T-helper 17 cell (primary cell): ENCODE measurements at places on chromosomes 4 and X.

- DNase-seq, result no peak
Observed at GRCh38 chrX:31007321-31007720, 64.5 kb downstream of the FTHL17 start.

DNA sequence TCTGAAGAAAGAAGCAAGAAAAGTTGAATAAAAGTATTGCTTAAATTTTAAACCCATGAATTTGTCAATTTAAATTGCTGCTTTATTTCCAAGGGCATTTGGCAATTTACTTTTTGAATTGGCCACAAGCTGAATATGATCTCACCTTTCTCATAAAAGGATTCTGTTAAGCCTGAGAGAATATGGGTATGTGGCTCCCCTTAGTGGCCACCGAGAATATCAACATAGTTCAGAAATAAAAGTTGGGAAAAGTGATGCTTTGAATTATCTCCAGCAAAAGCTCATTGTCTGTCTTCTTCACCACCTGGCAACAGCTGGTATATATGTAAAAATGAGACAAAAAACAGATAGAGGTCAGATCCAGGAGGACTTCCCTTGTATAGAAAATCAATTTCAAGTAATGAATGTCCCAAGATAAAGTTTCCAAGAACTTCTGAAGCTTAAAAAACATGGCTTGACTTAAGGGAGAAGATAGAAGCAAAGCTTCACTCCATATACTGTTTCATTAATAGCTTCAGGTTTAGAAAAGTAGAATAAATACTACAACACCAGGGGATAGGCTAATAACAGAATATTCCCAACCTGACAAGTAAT, 290.7 kb upstream of the FAM241A start:
- DNase-seq, result no peak

- DNase-seq, result no peak
Observed at GRCh38 chrX:39195156-39195555, 393.9 kb downstream of the MID1IP1 start.

- no peak for DNase-seq
Observed at GRCh38 chr4:123545667-123546572, 149.3 kb downstream of the SPRY1 start.

- no peak for DNase-seq
Observed at GRCh38 chr4:44670506-44671199, 7.6 kb upstream of the GUF1 start.

DNA sequence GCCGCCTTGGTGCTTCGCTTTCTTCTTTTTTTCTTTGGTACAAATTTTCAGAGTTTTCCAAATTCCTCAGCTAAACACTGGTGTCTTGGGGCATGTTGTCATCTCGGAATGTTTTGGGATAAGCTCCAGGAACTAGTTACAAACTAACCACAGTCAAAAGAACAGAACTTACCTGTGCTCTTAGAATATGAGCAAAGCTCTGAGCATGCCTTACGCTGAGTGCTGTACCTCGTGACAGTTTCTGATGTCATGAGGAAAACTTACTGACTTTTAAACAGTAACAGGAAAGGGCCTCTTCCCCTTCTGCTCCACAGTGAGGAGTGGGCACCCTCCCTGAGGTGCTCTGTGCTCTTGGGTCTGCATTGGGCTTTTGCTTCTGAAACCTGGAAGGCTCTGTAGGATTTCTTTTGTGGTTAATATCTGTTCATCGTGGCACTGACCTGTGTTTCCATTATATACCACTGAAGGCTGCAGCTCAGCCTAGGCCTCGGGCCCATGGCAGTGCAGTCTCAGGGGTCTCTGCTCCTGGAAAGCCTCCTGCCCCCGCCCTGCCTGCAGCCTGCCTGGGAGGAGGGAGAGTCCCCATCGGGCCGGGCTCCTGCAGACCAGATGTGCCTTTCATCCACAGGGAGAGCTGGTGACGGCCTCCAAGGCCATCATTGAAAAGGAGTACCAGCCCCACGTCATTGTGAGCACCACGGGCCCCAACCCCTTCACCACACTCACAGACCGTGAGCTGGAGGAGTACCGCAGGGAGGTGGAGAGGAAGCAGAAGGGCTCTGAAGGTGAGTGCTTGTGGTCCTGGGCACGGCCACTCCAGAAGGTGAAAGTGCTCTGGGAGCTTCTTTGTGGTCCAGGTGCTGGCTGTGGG, 48.7 kb downstream of the NOP14 start:
- no peak for DNase-seq

DNA sequence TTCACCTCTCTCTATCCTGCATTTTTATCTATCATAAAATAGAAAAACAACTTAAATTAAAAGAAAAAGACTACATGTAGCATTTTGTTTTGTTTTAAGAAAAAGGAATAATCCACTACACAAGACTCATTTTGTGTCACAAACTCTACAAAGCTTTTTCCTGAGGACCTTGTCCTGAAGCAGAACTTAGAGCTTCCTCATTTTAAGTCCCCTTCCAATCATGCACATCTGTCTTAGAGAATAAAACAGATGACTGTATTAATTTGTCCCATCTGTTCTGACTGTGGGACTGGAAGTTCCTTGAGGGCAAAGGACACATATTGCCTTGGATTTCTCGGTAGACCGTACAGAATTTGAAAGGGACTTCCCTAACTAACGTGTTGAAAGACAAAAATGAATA, 218.5 kb downstream of the COL25A1 start:
- DNase-seq, result no peak

- no peak for DNase-seq
Observed at GRCh38 chr4:151169900-151170299, 70.5 kb downstream of the RPS3A start.

GRCh38 chr4:37601531-37601930, 84.6 kb downstream of the RELL1 start:
- no peak for DNase-seq

DNA sequence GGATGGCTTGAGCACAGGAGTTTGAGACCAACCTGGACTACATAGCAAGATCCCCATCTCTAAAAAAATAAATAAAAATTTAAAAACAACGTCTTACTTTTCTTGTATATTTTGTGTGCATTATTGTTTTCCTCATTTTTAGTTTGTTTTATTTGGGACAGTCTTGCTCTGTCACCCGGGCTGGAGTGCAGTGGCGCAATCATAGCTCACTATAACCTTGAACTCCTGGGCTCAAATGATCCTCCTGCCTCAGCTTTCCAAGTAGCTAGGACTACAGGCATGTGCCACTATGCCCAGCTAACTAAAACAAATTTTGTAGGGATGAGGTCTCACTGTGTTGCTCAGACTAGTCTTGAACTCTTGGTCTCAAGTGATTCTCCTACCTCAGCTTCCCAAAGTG, 9.5 kb upstream of the SMIM14 start:
- no peak for DNase-seq

DNA sequence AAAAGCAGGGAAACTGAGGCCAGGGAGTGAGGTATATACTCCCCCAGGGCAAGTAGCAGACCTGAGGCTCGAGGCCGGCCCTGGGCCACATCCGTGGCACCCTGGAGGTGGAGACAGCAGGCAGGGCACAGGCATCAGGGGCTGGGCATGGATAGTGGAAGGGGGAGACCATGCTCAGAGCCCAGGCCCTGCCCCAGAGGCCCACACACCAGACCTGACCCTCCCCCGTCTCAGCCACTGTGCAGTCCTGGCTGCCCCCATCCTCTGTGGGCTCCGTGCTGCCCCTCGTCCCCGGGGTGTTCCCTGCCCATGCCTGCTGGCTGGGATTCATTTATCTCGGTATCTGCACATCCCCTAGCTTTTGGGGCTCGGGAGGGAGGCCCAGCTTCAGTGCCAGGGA, 103.1 kb upstream of the NKX1-1 start:
- DNase-seq, result no peak

DNA sequence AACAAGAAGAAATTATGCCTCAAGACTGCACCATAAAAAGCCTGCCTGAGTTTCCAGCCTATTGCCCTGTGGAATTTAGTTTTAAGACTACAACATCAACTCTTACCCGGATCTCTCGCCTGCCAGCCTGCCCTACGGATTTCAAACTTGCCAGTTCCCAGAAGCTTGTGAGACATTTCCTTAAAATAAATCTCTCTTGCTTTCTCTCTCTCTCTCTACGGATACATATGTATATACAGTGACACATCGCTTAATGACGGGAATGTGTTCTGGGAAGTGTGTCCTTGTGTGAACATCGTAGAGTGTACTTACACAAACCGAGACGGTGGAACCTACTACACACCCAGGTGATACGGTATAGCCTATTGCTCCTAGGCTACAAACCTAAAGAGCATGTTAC, 79.5 kb downstream of the CLNK start:
- DNase-seq, result no peak

DNA sequence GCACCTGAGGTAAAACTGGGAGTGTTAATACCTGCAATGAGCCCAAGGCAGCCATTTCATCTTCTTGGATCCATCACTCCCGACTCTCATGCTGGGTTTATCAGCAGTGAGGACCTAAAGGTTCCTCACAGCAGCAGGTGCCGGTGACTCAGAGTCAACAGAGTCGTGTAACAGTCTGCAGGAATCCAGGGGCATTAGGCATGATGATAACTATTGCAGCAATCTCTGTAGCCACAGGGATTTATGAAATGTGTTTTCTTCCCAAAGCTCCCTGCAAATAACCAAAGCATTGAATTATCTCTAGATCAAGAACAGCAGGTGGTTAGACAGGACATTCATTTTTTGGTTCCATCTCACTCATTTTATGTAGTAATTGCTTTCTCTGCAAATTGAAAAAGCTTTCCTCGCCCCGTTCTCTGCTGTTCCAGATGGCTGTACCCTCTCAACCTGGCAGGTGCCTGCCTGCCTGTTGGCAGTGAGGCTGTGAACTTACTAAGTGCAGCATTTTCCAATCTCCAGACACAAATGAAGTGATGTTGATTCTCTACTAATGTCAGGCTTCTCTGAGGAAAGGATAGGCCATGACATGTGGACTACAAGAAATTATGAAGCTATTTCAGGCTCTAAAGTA, 48.1 kb upstream of the TSPAN7 start:
- DNase-seq, result no peak

DNA sequence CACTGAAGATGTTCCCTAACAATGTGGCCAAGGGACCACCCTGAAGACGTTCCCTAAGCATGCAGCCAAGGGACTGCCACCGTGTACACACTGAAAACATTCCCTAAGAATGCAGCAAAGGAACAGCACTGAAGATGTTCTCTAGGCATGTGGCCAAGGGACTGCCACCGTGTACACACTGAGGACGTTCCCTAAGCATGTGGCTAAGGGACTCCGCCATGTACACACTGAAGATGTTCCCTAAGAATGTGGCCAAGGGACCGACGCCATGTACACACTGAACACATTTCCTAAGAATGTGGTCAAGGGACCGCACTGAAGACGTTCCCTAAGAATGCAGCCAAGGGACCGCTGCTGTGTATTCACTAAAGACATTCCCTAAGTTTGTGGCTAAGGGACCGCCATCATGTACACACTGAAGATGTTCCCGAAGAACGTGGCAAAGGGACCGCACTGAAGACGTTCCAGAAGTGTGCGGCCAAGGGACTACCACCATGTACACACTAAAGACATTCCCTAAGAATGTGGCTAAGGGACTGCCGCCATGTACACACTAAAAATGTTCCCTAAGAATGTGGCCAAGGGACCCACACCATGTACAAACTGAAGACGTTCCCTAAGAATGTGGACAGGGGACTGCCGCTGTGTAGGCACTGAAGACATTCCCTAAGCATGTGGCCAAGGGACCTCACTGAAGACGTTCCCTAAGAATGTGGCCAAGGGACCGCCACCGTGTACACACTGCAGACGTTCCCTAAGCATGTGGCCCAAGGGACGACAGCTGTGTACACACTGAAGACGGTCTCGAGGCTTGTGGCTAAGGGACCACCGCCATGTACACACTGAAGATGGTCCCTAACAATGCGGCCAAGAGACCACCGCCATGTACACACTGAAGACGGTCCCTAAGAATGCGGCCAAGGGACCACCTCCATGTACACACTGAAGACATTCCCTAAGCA, 54.8 kb downstream of the DHRSX start:
- DNase-seq, result no peak

GRCh38 chr4:100189820-100190642, at the start of gene DDIT4L:
Gene DDIT4L, minus strand, starts transcription at chr4:100190468. Its CDS starts 485 bp downstream, at chr4:100189983.
- no peak for DNase-seq

GRCh38 chr4:26321373-26322221, 783 bp downstream of the RBPJ start:
- DNase-seq, result no peak

GRCh38 chr4:5963611-5964010, 54.6 kb downstream of the C4orf50 start:
- no peak for DNase-seq

DNA sequence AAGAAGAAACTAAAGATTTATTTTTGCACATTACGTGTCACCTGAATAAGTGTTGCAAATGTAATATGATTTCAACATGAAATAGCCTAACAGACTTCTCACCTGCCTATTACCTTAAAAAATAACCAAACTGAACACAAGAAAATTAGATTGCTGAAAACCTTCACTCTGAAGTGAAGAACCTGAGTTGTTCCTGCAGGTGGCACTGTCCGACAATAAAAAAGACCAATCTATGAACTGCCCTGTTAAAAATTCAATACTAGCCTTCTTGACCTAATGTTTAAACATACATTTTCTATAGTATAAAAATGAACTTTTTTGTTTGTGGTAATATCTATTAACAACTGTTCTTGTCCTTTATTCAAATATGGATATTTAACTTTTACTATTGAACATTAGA, 69.2 kb upstream of the PNPLA4 start:
- DNase-seq, result no peak

DNA sequence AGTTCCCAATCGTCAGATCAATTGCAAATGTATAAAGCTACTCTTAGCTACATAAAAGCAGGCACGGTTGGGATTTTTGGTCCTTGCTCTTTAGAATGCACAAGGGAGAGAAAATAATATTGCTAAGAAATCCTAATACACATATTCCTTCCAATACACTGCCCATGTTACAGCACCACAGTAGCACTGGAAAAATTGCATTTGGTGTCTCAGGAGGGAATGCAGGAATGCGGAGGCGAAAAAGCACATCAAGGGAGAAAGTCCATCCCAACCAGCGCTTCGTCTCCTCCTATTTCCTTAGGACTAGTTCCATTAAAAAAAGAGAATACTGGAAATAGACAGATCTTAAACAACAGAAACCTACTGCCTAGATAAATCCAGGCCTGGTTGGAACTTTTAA, 23.9 kb downstream of the ADGRA3 start:
- DNase-seq, result no peak

GRCh38 chr4:41991916-41992767, 1.8 kb downstream of the SLC30A9 start:
- no peak for DNase-seq

- no peak for DNase-seq
Observed at GRCh38 chrX:151790481-151791160, 56.1 kb downstream of the CNGA2 start.

DNA sequence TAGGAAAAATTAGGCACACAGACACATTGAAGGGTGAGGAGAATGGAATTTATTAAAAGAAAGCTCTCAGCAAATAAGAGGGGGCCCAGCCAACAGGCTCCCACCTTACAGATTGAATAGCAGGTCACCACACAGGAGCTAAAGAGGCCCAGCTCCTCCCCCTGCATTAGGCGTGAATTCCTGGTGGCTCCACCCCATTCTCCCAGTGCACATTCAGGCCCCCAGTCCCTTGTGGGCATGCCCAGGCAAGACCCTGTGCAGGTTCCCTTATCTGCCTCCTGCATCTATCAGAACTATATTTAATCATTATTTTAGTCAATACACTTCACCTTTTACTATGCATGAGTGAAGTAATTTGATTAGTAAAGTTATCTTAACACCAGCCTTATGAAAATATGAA, 856.3 kb upstream of the NDST4 start:
- DNase-seq, result no peak

GRCh38 chrX:102652031-102652688, 877 bp downstream of the GPRASP1 start:
- peak; percentile 12 for DNase-seq

- no peak for DNase-seq
Observed at GRCh38 chrX:30270639-30271038, 23.7 kb downstream of the MAGEB1 start.

- no peak for DNase-seq
Observed at GRCh38 chr4:98905839-98906238, 23.1 kb downstream of the EIF4E start.
